CD8-positive, alpha-beta T cell (primary cell): ENCODE measurements at places on chromosomes 4 and X.

GRCh38 chr4:112908511-112908910 lies 140.9 kb upstream of the ANK2 start:
- DNase-seq: no peak

DNA sequence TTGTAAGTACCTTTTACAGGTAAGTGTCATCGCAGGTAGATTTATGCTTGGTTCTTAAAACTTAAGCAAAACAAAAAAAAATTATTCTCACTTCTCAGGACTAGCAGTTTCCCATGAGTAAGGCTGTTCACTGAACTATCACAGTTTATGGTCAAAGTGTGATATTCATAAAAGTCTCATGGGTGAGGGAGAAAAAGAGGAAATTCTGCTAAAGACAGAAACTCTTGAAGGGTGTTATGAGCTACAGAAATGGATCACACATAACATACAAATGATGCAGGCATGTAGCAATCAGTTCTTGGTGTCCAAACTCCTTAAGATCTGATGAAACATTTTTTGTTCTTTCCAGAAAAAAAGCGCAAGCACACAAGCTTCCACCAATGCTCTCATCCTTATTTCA lies 8.5 kb downstream of the RAB9A start:
- no peak for DNase-seq

- no peak for DNase-seq
Observed at GRCh38 chr4:74038425-74039314, at the start of gene CXCL3. CXCL3 (minus strand) TSS chr4:74038689; CDS start chr4:74038611, 78 bp downstream.

DNA sequence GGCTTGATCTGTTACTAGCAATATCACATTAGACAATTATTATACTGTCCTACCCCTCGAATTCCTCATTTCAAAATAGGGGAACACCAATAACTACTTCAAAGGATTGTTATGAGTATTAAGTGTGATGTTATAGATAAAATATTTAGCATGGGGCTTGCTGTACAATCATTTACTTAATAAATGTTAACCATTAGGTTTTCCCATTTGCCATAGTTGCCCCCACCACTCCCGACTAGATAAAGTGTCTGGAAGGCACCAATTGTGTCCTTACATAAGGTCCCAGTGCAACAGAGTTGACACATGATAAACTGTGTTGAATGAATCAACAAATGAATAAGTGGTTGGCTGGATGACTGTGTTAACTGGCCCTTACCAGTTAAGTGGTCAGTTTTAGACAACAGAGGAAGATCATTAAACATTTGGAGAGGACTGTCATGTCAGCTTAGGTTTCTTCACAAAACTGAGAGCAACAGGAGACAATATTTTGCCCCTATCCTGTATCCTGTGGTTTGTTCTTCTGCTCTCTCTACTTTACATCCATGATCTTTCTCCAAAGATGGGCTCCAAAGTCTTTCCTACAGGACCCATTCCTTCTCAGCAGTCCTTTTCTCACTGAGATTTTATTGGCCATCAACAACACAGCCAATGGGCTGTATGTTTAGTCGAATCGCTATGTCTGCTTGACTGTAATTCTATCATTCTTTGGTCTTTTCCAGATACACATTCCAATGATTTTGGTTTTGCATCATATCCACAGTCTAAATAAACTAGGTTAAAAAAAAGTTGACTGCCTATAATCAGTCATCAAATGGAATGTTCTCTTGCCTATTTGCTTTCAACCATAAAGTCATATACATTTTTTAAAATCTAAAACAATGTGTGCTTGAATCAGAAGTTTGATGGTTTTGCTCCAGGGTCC lies 74.4 kb downstream of the RNF150 start:
- no peak for DNase-seq

GRCh38 chr4:124685851-124686250 lies 26.7 kb downstream of the ANKRD50 start:
- no peak for DNase-seq

- DNase-seq: no peak
Observed at GRCh38 chr4:123339507-123340380, 56.9 kb upstream of the SPRY1 start.

GRCh38 chr4:183140911-183141320 lies 41.9 kb downstream of the WWC2 start:
- DNase-seq: no peak

DNA sequence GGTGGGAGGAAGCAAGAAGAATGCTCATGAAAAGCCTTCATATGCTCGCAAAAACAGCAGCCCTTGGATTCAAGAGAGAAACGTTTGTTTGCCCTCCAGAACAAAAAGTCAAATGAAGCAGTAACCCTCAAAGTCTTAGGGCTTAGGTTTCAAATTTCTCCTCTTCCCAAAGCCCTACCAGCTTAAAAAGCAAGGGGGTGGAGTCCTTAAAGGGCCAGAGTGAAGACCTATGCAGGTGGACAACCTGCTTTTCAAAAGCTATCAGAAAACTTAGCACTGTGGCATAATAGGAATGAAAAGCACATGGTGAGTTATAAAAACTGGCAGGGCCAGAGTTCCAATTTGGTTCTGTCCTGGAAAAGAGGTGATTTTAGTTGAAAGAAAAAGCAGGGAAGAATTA lies 253.3 kb downstream of the NAP1L3 start:
- DNase-seq: no peak

- no peak for DNase-seq
Observed at GRCh38 chr4:108350332-108350731, 181.6 kb upstream of the LEF1 start.

DNA sequence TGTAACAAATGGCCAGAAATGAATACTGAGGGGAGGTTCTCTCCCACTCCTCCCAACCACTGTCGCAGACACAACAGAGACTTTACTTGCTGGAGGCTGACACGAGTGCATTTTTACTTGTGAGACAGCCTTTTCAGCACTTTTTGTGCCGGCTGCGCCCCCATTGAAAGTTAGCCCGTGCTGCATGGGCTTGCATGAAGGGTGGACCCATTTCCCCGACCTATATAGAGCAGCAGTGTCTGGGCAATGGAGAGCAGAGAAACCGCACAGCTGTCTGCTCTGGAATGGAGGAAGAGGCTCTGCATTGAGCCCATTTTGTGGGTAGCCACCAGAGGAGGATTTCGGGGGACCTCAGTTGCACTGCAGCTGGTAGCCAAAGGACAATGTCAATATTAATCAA lies 208.8 kb downstream of the UGT8 start:
- no peak for DNase-seq

- DNase-seq: no peak
Observed at GRCh38 chr4:100060765-100061416, 110.8 kb upstream of the H2AZ1 start.

- no peak for DNase-seq
Observed at GRCh38 chr4:2651998-2652397, 104.1 kb downstream of the TNIP2 start.

DNA sequence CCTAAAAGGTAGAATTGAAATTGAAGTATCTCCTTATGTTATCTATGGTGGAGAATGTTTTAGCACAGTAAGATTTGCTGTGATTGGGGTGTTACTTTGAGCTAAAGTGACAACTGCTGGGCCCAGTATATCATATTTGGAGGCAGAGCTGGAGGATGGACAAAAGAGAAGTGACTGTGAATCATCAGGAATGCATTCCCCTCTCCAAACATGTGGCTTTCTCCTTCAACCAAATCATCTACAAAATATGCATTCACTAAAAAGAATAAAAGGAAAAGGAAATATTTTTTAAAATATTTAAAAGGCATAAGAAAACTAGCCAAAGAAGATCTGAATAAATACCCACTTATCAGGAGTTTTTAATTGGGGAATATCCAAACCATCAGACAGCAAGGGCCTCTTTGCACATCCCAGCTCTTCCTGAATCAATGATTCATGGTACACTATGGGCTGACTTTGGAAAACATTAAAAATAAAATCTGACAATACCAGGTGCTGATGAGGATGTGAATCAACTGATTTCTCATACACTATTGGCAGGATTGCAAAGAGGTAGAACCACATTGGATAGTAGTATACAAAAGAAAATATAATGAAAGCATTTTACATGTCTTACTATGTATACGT lies 671.7 kb upstream of the NR3C2 start:
- DNase-seq: no peak

DNA sequence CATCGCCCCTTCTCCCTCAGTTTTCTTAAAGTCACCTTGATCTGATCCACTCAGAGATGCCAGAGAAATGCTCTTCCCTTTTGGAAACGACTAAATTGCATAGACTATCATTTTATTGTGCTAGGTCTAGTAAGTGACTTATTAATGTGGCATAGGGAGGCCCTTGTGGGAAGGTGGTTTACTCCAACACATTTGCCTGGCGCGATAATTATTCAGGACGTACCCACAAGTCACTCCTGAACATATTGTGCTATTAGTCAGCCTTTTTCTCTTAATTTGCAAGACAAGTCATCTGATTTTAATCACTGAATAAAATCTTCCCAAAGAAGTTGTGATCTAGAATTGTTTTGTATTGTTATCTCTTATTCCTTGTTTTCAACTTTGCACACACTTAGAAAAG lies 7.6 kb downstream of the ENPEP start:
- DNase-seq: no peak

GRCh38 chr4:27764526-27764837 lies 903.8 kb downstream of the STIM2 start:
- DNase-seq: no peak

- no peak for DNase-seq
Observed at GRCh38 chr4:61128682-61129081, 71.4 kb upstream of the ADGRL3 start.

- no peak for DNase-seq
Observed at GRCh38 chrX:40687169-40687568, 39.8 kb upstream of the CXorf38 start.

DNA sequence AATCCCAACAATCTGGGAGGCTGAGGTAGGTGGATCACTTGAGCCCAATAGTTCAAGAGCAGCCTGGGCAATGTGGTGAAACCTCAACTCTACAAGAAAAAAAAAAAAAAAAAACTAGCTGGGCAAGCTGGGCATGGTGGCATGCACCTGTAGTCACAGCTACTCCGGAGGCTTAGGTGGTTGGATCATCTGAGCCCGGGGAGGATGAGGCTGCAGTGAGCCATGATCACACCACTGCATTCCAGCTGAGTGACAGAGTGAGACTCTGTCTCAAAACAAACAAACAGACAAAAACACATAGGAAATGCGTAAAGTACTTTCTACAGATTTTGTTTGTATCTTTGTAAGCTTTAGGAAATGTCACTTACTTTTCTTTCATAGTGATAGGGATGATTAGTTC lies 307.2 kb upstream of the NR3C2 start:
- DNase-seq: no peak

DNA sequence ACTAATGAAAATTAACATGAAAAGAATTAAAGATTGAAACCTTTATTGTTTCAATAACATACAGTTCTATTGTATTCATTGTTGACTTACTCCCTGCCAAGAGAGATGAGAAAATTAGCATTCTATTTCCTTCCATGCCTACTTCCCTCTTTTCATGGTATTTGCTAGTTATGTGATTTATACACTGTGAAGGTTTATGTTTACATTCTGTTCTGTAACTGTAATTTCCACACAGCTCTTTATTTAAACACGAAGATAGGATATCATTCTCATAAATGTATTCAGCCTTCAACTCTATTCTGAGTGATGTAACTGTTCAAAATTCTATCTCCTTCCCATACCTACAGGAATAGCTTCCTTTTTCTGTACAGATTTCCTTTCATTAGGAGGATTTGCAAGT lies 6.6 kb downstream of the CCDC110 start:
- no peak for DNase-seq

GRCh38 chrX:15511563-15511962 lies 11.0 kb downstream of the BMX start:
- no peak for DNase-seq

- no peak for DNase-seq
Observed at GRCh38 chr4:48958582-48958981, 27.5 kb upstream of the CWH43 start.
